ENCODE measurements at places on chromosomes 5 and 9.

GRCh38 chr5:103918668-103919367, 356.2 kb upstream of the NUDT12 start:
- no peak for DNase-seq

GRCh38 chr5:69099302-69099701, 5.5 kb downstream of the SLC30A5 start:
- DNase-seq, result no peak

- DNase-seq, result no peak
Measured at GRCh38 chr5:56011835-56012234, 17.1 kb upstream of the IL6ST start.

DNA sequence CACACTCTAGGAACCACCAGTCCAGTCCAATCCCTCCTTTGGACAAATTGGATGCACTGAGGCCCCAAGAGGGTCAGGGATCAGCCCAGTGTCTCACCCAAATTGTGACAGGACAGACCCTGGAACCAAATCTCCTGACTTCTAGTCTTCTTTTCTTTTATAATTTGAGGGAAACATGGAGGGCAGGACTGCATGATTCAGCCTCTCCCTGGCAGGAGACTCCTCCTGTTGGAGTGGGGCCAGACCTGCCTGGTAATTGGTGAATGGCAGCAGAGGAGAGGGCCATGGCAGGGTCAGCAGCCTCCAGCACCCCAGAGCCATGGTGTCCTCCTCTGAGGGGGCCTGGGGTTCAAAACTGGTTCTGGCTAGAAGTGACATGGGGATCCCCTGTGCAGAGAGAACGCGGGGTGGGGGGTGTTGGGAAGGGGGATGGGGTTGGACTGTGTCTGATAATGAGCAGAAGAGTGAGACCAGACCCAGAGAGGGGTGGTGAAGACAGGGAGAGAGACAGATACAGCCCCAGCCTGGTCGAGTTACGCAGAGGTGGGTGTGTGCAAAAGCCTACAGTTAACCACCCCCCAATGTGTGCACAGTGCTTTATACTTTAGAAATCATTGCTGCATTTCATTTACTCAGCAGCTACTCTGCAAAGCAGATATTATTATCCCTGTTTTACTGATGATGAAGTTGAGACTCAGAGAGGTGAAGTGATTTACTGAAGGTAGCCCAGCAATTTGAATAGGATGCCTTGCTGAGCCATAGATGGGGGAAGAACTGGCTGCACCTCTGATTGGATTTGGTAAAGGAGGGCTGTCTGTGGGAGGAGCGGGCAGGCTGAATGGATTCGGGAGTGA, 3.8 kb upstream of the SYNPO start:
- no peak for DNase-seq

DNA sequence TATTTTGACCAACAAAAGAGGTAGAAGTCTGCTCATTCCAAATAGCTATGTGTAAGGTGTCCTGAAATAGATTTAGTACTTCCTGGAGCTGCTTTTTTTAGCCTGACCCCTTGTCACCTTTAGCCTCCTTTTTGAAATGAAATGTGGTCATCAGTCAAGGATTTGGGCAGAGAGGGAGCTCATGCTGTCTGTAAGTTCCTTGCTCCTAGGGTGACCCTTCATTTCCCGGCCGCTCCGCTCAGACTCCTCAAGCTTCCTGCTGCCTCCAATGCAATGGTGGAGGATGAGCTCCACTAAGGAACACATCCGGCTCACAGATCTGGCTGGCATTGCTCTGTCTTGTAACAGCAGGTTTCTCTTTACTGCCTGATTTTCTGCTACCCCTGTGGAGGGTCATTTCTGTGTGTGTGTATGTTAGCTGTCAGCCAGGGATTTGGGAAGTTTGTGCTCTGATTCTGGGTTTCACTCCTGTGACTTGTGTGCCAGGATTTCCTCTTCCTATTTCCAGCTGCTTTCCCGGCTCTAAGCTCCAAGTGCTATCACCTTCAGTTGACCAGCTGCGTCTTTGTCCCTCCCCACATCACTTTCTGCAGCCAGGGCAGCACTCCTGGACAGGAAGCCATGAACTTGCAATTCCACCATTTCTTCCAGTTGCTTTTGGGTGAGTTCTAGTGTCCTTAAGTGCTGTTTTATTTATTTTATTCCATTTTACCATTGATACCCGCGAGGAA, 265.9 kb downstream of the ICE1 start:
- no peak for DNase-seq

- DNase-seq, result no peak
Measured at GRCh38 chr9:92971121-92971520, 23.8 kb downstream of the FGD3 start.

DNA sequence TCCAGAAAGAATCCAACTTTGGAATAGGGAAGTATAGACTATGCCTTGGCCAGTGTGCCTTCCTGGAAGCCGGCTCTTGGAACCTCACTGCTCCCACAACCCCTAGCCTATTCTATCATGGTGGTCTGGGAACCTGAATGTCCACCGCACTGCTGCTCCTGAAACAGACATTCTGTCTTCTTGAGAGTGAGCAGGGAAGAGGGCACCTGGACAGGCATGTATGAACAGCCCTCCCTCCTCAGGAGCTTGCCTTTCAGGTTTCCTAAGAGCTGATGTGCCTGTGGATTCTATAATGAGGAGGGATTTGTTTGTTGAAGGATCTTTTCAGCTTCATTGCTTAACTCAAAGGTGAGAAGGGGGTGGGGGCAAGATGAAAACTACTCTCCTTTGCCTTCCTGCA, 55.1 kb upstream of the XPA start:
- no peak for DNase-seq

DNA sequence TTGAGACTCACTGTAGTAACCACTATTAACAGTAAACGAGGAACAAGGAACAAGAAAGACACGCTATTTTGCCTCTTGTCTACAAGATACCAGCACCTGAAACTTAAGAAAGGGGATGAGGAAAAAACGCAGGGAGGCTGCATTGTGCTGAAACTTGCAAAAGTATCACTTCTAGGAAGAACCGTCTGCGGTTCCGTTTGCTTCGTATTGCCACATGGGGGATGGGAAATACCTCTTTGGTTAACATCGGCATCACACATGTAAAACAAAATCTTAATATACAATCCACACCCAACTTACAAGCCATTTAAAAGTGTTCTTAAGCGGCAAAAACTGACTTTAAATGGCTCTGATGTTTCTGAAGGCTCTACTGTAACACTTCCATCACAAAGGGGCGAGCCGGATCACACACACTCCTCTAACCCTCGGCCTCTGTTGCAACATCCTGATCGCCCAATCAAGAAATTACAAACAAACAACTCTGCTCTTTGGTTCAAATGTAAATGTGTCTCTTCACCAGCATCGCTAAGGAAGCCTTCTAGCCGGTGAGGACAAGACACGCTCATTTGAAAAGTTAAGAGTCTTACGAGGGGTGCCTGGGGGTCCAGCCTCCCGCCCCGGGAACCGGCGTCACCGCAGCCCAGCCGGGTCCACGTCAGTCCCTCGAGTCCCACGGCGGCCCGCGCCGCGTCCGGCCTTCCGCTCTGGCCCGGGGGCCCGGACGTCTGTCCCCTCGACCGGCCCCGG, 621 bp downstream of the SEC16A start:
- peak; percentile 82 for DNase-seq

- DNase-seq, result no peak
Measured at GRCh38 chr5:82347201-82347865, 69.2 kb upstream of the RPS23 start.

DNA sequence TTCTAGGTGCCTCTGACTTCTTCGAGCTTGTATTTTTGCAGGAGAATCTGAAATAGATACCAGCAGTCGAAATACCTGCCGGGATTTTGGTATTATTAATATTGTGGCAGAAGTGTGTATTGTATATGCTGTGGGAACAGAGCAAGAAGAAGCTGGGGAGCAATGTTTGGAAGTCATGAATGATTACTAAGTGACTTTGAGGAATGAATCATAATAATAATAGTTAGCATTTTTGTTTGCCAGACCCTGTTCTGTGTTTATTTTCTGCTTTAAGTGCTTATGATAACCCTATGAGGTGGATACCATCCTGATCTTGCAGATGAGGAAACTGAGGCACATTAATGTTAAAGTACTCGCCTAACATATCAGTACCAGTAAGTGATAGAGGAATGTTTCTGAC, 32.4 kb downstream of the RAB24 start:
- no peak for DNase-seq

DNA sequence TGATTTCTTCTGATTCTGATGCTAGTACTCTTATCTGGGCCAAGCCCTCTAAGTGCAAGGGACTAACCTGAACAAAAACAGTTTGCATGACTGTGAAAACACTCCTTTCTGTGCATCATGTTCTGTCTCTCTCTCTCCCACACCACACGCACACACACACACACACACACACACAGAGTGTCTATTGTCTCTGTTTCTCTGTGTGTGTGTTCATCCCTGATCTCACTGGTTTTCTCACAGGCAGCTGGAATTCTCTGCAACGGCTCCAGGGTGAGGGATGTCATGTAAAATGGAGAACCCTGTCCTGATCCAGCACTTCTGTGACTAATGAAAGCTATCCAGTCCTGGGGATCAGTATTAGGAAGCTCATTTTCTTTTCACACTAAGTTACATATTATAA, 453.1 kb upstream of the RGMB start:
- DNase-seq, result no peak

- no peak for DNase-seq
Measured at GRCh38 chr5:162202285-162202880, 134.8 kb downstream of the GABRG2 start.

GRCh38 chr5:91978221-91978882, 595.2 kb upstream of the ARRDC3 start:
- no peak for DNase-seq

DNA sequence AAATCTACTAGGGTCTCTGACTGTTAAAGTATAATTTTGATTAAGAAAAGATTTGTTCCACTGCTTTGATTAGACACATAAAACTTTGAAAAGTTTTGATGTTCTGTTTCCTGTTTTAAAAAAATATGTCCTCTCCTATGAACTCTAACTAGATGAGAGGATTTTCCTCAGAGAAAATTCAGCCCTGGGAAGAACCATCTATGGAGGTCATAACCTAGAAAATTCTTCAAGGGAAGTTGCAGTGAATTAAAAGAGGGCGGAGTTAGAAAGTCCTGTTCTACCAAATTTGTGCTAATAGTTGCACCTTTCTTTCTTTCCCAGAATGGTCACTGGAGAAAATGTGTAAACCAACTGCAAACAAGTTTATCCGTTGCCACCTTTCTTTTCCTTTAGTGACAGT, 27.7 kb downstream of the PIK3R1 start:
- no peak for DNase-seq

GRCh38 chr5:172746725-172747124, 24.3 kb downstream of the DUSP1 start:
- DNase-seq, result no peak

DNA sequence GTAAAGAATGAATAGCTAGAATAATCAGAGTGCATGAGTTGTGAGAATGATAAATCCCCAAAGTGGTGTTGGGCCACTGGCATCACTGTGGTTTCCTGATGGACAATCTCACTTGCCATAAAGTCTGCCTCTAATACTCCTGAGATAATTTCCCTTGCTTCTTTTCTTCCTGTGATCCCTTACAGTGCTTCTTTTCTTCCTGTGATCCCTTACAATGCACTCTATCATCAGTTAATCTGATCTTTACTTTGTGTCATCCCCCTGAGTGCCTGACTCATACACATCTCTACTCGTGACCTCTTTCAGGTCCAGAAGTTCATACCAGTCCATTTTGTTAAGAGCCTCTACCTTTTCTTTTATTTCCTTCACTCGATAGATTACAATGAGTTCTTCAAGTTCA, 418.3 kb downstream of the HCN1 start:
- DNase-seq, result no peak

- DNase-seq, result no peak
Measured at GRCh38 chr5:115363879-115364278, 67.4 kb upstream of the CCDC112 start.

GRCh38 chr9:123589361-123590239, 233.6 kb downstream of the CRB2 start:
- no peak for DNase-seq

DNA sequence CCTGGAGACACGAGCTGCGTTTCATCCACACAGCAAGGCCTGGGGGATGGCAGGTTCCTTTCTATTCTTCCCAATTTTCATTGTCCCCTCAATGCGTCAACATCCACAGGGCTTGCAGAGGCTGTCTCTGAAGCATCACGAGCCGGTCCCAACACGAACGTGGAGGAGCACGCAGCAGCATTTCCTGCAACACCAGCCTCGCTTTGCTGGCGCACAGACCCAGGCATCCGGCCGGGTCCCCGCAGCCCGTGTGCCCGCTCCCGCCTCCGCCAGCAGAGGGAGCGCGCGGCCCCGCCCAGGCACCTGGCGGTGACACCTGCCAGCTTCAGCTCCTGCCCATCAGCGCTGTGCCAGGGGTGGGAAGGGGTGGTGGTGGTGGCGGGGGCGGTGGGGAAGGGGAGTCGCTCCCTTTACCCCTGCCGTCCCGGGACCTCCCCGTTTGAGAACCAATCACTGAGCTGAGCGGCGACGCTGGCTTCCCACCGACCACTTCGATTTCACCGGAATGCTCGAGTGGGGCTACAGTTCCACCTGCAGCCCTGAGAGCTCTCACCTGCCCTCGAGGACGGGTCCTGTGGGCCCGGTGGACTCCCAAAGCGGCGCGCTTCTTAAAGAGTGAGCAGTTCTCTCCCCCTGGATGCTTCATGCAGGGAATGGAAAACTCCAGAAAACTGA, 464.5 kb downstream of the ICE1 start:
- DNase-seq, result no peak

DNA sequence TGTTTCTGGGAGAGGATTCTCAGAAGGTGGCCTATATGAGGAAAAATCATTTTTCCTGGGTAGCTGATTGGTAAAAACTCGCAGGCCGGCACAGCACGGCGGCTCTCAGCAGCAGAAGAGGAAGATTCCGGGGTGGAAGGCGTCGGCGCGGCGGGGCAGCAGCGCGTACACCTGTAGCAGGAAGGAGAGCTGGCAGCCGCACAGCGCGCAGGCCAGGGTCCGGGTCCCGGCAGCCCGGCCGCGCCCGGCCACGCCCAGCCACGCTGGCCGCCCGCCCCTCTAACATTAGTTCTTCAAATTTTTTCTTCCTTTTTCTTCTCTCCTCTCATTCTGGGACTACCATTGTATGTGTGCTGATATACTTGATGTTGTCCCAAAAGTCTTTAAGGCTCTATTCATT, 24.8 kb upstream of the ZNF618 start:
- no peak for DNase-seq

DNA sequence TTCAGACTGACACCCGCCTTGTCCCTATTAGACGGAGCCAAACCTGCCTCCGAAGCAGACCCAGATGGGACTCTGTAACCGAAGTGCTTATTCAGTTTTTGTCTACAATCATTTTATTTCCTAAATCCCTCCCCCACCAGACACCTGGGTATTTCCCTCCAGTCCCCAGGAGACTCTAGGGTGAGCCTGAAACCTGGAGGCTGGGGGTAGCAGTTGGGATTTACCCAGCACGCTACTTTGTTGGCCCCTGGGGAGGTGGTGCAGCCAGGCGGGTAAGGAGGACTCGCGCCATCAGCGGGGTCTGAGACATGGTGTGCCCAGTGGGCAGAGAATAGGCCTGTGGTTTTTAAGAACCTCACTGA, 1.3 kb upstream of the LHX2 start:
- no peak for DNase-seq

All from coronary artery (tissue), 2 donors.